HFFc6 (cell line): ENCODE measurements at places on chromosomes 6 and 20. TPM values are rescaled to one million over a fixed set of nuclear protein-coding genes. Genes with fewer than 3 reads are reported as not detected.

PSORS1C2 gene
- total RNA-seq: not detected in 3 replicates

ATXN1 gene
- total RNA-seq: 33.1 to 40.8 TPM (median 36.1 TPM) in 3 replicates

PIGT gene
- total RNA-seq: 71.0 and 82.1 TPM in 2 replicates

DNA sequence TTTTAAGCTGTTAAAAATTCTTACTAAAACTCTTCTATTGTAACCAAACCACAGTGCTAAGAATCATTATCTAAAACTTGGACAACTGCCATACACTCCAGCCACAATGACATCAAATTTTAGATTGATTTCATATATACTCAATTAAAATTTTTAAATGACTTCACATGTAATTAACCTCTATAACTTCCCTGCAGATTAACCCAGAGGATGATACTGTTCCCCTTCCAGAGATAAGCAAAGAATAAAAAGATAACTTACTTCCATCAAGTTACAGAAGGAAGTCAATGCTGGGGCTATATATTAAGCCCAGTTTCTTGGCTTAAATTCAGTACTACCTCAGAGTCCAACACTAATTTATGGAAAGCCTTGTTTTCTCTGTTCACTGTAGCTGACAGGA, 71.3 kb downstream of the ARHGAP18 start:
- peaks cover 84% of the 10 kb centered on the region for H3K4me1 ChIP-seq
- H3K27ac ChIP-seq: 0 out of 2 replicates have a peak overlapping the region, but pooled peaks have one; percentile 8
- H3K27me3 ChIP-seq: no peaks in the 10 kb centered on the region; the same call in 1 of the 2 replicates
- peaks cover 54% of the 10 kb centered on the region for H3K36me3 ChIP-seq
- no peak overlapping the region for H3K4me3 ChIP-seq
- no peak for DNase-seq

DNA sequence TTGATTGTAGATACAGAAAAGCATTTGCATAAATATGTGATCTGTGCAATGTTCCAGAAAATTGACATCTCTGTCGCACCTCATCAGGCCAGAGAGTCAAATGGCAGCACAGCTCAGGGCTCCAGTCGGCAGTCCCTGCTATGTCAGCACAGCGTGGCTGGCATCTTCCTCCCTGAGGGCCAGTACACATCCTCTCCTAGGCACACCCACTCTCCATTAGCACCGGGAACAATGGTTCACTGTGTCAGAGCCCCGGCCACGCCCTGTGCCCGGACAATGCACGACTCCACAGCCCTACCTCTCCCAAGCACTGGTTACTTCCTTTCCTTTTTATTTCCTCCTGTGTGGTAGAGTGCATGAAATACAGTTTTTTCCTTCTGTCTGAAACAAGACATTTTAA, 114.9 kb downstream of the FOXC1 start:
- H3K36me3 ChIP-seq: no peaks in the 10 kb centered on the region
- H3K4me1 ChIP-seq: no peaks in the 10 kb centered on the region
- H3K4me3 ChIP-seq: no peak overlapping the region
- H3K27me3 ChIP-seq: no peaks in the 10 kb centered on the region; the same call in 1 of the 2 replicates
